HFFc6 (cell line): ENCODE measurements at places on chromosomes 4 and X. TPM values are rescaled to one million over a fixed set of nuclear protein-coding genes. Genes with fewer than 3 reads are reported as not detected.

Gene ATRX
- 47.1 to 65.1 TPM (median 55.6 TPM) in 3 replicates for total RNA-seq

Gene SORBS2
- 0.66 to 2.7 TPM (median 1.6 TPM) in 3 replicates for total RNA-seq

Gene FMR1
- 15.4 to 20.8 TPM (median 16.8 TPM) in 3 replicates for total RNA-seq

Gene DOCK11
- total RNA-seq = 16.2 to 18.1 TPM (median 17.1 TPM) in 3 replicates

Gene TLL1
- 0.18 to 0.46 TPM (median 0.42 TPM) in 3 replicates for total RNA-seq

Gene ACOX3
- total RNA-seq = 19.4 to 23.6 TPM (median 23.0 TPM) in 3 replicates

Gene CDX4
- total RNA-seq = not detected in 3 replicates

Gene CTPS2
- total RNA-seq = 5.9 to 7.3 TPM (median 6.4 TPM) in 3 replicates

Gene SHOX
- 27.2 and 39.3 TPM in 2 replicates for total RNA-seq

Gene GPAT3
- total RNA-seq = 0.51 and 0.73 TPM in 2 replicates

Gene OTUD6A
- not detected in 3 replicates for total RNA-seq

Gene ATP8A1
- total RNA-seq = 0.09 to 0.25 TPM (median 0.13 TPM) in 3 replicates

Gene SH3RF1
- total RNA-seq = 54.5 and 62.3 TPM in 2 replicates

Gene MAGEC1
- 0.10 TPM in 1 of 3 replicates, not detected in the others for total RNA-seq

Gene CLCN3
- 28.1 to 35.0 TPM (median 32.5 TPM) in 3 replicates for total RNA-seq

Gene ITIH6
- total RNA-seq = not detected in 3 replicates

Gene NHS
- total RNA-seq = 3.3 and 4.9 TPM in 2 replicates

Gene MAPK10
- 0.70 to 2.7 TPM (median 0.79 TPM) in 3 replicates for total RNA-seq

Gene XAGE2
- not detected in 3 replicates for total RNA-seq

Gene FAM241A
- 0.47 to 0.78 TPM (median 0.74 TPM) in 3 replicates for total RNA-seq

Gene UCHL1
- total RNA-seq = 358 to 469 TPM (median 378 TPM) in 3 replicates

Gene NCAPG
- 17.6 to 35.0 TPM (median 34.9 TPM) in 3 replicates for total RNA-seq

Gene TAPT1
- 11.8 and 11.9 TPM in 2 replicates for total RNA-seq

Gene MAOA
- not detected in 3 replicates for total RNA-seq

Gene DCAF12L2
- total RNA-seq = not detected in 3 replicates

Gene SPACA5
- total RNA-seq = not detected in 2 replicates

Gene MAGEB17
- total RNA-seq = not detected in 3 replicates

Gene PNMA5
- not detected in 3 replicates for total RNA-seq

Gene PHKA2
- 12.6 to 16.2 TPM (median 13.2 TPM) in 3 replicates for total RNA-seq

Gene KDM6A
- 9.1 to 13.3 TPM (median 12.7 TPM) in 3 replicates for total RNA-seq

Gene MAGIX
- 1.0 to 1.8 TPM (median 1.5 TPM) in 3 replicates for total RNA-seq

Gene LDB2
- 23.3 to 31.6 TPM (median 25.5 TPM) in 3 replicates for total RNA-seq

Gene BEX5
- not detected in 3 replicates for total RNA-seq

Gene RBM46
- total RNA-seq = not detected in 3 replicates

Gene GSPT2
- total RNA-seq = 12.7 to 13.3 TPM (median 13.1 TPM) in 3 replicates

Gene GRIA3
- total RNA-seq = 14.7 to 25.9 TPM (median 19.9 TPM) in 3 replicates

Gene HPGDS
- total RNA-seq = not detected in 3 replicates

Gene ARAP2
- total RNA-seq = not detected in 3 replicates

Gene SPIN2A
- total RNA-seq = 0.22 to 0.85 TPM (median 0.32 TPM) in 3 replicates

Gene ODAM
- not detected in 2 replicates for total RNA-seq
